ENCODE measurements at places on chromosomes 3 and 15.

GRCh38 chr3:124797426-124797945 is 67.2 kb downstream of the UMPS start:
- DNase-seq = no peak

GRCh38 chr3:114452256-114452655 is 158.4 kb downstream of the TIGIT start:
- DNase-seq = no peak

DNA sequence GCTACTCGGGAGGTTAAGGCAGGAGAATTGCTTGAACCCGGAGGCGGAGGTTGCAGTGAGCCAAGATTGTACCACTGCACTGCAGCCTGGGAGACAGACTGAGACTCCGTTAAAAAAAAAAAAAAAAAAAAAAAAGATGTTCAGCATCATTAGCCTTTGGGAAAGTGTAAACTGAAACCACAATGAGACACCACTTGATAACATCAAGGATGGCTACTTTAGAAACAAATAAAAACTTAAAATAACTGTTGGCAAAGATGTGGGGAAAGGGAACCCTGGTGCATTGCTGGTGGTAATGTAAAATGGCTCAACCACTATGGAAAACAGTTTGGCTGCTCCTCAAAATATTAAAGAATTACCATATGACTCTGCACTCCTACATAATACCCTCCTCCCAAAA is 1.9 kb downstream of the LEO1 start:
- no peak for DNase-seq

GRCh38 chr3:19749448-19750017 is 184.5 kb downstream of the EFHB start:
- no peak for DNase-seq

DNA sequence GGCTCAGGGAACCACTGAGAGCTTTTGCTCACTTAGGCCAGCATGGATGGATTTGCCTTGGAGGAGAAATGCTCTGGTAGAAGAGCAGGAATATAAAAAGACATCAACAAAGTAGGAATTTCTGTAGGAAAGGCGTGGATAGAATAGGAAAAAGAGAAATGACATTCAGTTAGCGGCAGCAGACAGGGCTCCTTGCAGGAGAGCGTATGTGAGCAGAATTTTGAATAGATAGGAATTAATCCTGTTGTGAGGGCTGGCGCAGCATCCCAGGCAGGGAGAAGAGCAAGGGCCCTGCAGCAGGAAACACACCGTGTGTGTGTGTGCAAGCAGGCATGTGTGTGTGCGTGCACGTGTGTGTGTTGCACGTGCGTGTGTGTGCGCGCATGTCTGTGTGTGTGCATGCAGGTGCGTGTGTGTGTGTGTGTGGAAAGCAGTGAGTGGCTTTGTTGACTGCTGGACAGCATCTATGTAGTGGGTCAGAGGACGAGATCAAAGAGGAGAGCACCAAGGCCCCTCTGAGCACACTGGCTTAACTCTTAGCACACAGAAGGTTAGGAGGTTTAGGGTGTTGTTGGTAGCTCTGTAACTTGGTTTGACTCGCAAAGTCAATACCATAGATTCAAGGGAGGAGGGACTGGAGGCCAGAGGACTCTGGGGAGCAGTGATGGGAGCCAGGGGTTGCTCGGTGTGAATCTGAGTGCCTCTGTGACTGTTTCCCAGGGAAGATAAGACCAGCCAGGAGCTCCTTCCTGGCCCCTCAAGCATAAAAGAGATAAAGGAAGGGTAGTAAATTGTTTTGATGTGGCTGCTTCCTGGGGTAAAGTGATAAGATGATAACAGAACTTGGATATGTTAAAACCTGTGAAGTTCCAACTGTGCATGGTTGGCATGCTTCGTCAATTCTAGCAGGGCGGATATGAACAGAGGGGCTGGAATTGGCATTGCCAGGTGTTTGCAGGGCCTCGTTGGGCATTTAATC is 639.5 kb downstream of the NR2F2 start:
- DNase-seq = no peak

DNA sequence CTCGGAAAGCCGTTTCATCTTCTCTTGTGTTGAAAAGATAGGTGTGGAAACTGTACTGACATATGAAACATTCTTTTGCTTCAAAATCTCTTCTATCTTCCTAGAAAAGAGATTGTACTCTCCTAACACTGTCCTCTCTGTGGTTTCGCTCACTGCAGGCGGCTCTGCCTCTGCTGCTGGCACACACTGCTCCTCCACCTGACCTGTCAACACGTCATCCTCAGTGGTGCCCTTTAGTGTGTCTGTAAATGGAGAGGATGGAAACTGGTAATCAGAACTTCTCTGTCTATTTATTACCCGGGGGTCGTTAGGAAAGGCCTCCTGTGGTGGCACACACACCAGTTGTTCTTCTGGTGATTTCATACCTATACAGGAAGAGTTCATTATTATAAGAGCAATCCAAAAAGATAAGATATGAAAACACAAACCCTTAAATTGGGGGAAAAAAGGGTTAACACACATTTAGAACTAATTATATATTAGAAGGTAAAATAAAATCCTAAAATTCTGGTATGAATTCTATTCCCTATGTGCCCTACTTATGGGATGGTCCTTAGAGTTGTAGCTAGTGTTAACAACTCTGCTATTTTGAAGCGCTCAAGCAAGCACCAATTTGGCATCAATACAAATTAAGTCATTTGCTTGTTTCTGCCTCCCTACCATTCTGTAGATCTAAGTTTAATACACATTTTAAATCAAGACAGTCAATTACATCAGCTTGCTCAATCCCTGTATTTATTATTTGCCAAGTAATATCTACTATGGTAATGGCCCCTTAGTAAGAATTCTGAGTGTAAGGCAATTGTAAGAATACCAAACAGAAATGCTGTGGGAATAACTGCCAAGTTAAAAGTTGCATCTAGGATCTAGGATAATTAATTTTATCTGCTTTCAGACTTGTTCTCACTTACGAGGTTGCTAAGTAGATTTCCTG is 49.2 kb downstream of the TASOR start:
- no peak for DNase-seq

DNA sequence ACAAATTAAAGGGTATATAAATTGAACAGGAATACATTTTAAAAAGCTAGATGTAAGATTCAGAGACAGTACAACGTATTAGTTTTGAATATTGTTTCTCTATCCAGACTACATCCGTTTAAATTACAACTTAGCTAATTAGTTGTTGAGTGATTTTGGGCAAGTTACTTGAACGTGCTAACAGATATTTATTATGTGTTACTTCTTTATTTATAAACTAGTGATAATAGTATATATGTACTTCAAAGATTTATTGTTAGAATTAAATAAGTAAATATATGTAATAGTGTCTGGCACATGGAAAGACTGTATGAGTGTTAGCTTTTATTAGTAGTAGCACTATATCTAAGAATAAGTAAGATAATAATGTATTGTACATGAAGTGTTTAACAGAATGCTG is 92.0 kb upstream of the GBE1 start:
- no peak for DNase-seq

GRCh38 chr3:122258757-122259371 is 66.2 kb upstream of the CSTA start:
- peak; percentile 84 for DNase-seq

GRCh38 chr3:189664311-189664710 is 33.1 kb downstream of the TP63 start:
- peak; percentile 63 for DNase-seq

DNA sequence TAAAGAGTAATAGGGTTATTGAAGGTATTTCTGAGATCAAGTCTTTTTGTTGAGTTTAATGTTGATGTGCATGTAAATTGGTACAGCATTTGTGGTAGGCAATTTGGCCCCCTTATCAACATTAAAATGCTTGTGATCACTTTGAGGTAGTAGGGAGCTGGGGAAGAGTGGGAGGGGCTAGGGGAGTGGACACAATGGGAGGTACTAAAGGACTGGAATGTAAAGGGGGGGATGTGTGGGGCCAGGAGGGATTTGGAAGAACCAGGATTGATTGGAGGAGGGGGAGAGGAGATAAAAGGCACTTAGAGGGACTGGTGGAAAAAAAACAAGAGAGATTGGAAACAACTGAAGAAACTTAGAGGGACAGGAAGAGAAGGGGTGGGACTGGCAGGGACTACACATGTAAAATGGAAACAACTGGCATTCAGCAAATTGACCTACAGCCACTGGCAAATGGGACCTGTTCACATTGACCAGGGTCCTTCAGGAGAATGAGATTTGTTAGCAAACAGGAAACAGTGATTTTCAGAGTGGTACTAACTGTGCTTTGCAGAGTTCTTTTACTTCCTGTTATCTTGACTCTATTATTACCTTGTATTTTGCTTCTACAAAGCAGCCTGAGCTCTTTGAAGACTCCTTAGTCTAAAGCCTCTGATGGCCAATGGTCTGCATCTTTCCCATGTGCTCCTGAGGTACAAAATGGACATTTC is 47.8 kb upstream of the ZBTB38 start:
- DNase-seq = no peak

- DNase-seq = peak; percentile 80
These were observed 155.6 kb upstream of the STT3B start for GRCh38 chr3:31377045-31377642.

DNA sequence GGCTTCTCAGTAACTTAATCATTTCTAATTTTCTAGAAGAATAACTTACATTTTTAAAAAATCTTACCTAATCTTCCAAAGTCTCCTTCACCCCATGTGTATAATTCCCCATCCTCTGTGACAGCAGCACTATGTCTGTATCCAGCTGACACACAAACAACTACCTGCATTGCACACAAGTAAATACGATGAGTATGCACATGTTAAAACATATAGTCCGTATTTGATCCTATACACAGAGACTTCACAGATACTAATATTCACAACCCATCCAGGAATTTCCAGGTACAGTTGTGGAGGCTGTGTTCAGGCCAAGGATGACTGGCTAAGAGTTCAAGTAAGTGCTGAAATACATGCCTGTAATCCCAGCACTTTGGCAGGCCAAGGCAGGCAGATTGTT is 78.6 kb downstream of the HERC1 start:
- DNase-seq = no peak

GRCh38 chr3:157166561-157166960 is 6.6 kb upstream of the CCNL1 start:
- no peak for DNase-seq

DNA sequence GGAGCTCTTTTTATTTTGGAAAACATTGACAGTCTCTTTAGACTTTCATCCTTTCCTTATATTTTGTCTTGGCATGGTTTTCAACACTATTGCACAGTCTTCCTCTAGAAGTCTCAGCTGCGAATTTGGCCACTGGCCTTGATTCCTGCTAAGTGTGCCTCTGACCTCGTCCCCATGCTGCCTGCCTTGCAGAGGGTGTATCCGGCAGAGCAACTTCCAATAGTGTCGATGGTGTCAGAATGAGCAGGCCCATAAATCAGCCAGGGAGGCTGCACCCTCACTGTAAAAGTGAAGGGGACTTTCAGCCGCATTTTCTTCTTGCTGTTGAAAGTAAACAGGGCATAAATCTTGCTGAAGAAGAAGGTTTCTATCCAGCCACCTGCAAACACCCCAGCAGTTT is 336.7 kb upstream of the TRIM42 start:
- DNase-seq = no peak

- DNase-seq = peak; percentile 68
These were observed 52.9 kb downstream of the RYK start for GRCh38 chr3:134197681-134198261.

DNA sequence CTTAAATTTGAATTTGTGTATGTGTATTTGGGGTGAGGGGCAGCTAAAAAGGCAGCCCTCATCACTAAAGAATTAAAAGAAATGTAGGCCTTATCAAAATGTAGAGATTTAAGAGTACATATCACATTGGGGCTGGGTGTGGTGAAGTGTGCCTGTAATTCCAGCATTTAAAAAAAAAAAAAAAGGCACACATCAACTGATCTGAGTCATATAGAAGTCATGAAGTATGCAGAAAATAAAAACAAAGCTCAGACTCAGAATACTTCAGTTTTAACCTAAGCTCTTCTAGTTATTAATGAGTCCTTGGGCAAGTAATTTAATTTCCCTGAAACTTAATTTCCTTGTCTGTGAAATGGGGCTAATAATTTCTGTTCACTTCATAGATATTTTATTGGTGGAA is 31.6 kb downstream of the SLC24A1 start:
- DNase-seq = peak; percentile 26

- no peak for DNase-seq
These were observed 33.0 kb upstream of the CDCP1 start for GRCh38 chr3:45179163-45179562.

GRCh38 chr3:117611211-117611610 is 901.6 kb downstream of the TUSC7 start:
- DNase-seq = no peak

- DNase-seq = no peak
These were observed 13.2 kb downstream of the XXYLT1 start for GRCh38 chr3:195257454-195258448.

DNA sequence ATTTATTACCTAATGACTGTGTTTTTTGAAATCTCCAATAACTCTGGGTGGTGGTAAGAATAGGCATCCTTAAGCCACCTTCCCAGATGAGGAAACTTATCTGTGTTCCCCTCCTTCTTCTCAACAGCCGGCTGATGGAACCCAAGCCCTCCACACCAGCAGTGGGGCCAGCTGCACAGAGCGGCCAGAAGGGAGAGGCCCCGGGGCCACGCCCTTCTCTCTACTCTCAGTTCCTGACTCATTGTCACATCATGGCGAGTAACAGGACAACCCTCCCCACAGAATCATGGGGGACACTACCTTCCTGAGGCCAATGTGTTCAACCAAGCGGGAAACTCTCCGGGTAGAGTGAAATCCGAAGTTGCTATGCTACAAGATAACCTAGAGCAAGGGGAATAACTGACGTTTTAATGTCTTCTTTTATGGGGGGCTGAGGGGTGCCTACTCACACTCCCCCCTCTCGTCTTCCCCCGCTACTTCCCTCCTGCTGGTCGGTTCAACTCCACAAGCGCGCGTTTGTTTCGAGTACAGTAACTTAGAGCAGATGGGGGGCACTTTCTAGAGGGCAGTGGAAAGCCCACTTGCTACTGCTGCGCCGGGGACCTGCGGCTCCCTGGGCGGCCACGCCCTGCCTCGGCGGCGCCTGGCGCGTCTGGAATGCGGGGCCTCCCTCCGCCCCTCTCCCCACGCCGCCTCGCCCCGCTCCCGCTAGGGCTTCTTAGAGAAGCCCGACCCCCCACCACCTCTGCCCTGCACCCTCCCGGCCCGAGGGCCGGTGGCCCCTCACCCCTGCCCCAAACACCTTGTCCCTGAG is 621 bp downstream of the ANXA2 start:
- peak; percentile 53 for DNase-seq

- DNase-seq = peak; percentile 20
These were observed 619 bp downstream of the EIF2AK4 start for GRCh38 chr15:39934397-39935071.

- no peak for DNase-seq
These were observed 146.7 kb downstream of the NAALADL2 start for GRCh38 chr3:175005881-175006280.

DNA sequence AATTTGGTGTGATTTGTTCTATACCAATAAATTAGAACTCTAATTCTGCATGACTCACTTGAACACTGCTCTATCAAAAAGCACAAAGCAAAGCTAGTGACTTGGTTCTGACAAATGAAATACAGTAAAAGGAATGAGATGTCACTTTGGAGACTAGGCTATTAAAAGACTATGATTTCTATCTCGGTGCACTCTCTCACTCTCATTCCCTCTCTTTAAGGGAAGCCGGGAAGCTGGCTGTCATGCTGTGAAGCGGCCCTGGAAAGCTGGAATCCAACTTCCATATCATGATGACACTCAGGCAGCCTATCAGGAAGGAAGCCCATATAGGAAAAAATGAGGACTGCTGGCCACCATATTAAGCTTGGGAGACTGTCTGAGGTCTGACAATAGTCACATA is 590.1 kb upstream of the CBLB start:
- DNase-seq = no peak

- DNase-seq = peak; percentile 55
These were observed 27.3 kb downstream of the CEP19 start for GRCh38 chr3:196684548-196685407.

- no peak for DNase-seq
These were observed 2.7 kb downstream of the MLF1 start for GRCh38 chr3:158573714-158574113.

All from RWPE1 (cell line).